MG63 (cell line): ENCODE measurements at places on chromosomes 16 and 17. TPM values are rescaled to one million over a fixed set of nuclear protein-coding genes. Genes with fewer than 3 reads are reported as not detected.
A peak's percentile ranks its signal among the peaks of the same experiment; 100 is the strongest.

DNA sequence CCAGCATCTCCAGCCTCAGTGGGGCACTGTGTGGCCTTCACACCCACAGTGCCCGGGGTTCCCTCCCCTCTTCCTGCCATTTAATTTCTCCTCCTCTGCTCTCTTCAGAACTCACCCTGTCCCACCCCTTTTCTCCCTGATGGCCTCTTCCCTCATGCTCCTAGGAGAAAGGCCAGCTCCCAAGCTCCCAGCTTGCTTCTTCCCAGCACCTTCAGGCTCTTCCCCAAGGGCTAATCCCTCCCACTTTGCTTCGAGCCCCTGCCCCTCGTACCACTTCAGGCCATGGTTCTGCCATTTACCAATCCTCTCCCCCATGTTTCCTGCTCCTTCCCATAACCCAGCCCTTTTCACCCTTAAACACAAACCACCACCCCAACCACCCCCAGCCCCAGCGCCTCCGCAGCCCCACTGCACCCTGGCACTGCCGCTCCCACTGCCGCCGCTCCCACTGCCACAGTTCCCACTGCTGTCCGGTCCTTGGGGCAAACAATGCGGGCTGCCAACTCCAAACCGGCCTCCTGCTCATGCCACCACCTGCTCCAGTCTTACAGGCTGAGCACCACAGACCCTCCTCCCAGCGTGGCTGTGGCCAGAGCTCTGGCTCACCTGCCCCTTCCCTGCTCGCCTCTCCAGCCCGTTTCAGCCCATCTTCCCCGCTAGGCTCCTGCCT is 28.6 kb downstream of the ADAM11 start:
- DNase-seq = no peak

DNA sequence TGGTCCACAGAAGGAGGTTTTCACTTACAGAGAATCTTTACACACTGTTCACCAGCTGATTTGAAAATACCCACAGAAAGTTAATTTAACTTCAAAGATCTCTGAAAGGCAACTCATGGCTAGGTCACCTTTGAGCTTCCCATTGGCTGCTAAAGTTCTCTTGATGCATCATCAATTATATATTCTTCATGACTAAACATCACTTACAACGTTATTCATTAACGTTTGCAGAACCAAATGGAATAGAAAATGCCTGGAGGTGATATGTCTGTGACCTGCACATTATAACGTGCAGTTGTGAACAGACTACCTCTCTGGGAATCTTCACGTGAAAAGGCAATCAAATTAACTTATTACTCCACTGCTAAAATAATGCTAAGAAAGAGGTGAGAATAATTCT is 238.5 kb downstream of the ZFHX3 start:
- no peak for DNase-seq

DNA sequence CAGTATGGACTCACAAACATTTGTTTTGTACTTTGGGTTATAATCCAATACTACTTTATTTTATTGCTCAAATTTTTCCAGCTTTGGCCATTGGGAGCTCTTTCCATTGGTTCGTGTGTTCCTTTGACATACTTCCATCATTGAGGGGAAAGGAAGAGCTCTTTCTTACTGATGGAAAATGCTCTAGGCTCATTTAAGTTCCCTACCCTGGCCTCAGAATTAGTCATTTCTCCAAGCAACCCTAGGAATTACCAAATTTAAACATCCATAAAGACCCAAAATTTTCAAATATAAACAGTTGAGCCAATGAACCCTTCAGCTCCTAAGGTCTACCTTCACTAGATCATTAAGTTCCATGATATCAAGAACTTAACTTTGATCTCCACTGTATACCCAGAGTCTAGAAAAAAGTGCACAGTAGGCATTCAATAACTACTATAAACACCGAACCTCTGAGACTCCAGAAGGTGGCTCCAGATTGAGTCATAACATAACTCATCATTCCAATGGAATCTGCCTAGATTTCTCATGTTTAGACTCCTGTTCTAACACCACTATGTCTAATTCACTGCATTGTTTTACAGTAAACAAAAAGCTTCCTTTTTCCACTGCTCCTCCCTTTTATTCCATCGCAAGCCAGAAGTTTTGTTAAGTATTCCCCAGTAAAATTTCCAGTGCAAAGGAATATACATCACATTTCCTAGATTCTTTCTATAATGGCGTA is 39.0 kb downstream of the SMURF2 start:
- DNase-seq = no peak

DNA sequence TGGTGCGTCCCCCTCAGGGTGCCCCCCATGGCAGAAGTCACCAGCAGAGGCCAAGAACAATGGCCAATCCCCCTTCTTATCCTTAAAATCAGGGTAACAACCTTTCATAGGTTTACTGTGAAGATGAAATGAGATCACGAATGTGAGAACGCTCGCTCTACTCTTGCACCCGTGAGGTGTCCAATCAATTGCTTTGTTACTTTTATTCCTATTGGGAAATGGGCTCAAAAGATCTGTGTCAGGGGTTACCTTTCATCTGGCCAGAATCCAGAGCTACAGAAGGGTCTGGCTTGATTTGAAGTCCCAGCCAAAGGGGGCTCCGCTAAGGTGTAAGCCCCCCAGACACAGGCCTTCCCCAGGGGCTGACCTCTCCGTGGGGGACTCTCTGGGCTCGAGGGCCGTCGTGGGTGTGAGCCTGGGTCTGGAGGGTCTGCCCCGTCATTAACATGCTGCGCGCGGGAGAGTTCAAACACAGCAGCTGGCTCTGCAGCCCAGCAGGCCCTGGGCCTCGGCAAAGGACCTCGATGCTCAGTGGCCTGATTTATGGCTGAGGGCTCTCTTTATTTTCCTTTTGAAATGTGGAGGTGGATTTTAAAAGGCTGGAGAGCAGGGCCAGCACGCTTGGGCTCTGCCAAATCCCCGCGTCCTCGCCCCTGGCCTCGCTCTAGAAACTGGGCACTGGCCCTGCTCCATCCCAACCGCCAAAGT is 10.4 kb downstream of the ABR start:
- DNase-seq = no peak

GRCh38 chr17:82665891-82666290 is 17.6 kb upstream of the WDR45B start:
- DNase-seq = no peak

DNA sequence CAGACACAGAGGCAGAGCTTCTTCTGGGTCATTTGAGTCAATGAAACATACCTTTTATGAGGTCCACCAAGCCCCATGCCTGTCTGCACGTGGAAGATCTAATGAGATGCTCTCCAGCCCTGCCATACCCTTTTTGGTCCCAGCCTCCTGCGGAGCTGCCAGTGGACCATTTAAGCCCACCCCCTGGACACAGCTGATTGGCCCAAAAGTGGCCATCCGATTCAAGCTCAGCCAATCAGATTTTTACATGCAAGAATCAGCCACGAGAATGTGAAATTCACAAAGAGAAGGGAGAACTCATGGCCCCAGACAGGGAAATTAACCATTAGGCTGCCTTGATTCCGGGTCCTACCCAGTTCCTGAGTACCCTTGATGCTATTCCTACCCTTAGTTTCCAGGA is 231.0 kb upstream of the EEF2KMT start:
- no peak for DNase-seq

DNA sequence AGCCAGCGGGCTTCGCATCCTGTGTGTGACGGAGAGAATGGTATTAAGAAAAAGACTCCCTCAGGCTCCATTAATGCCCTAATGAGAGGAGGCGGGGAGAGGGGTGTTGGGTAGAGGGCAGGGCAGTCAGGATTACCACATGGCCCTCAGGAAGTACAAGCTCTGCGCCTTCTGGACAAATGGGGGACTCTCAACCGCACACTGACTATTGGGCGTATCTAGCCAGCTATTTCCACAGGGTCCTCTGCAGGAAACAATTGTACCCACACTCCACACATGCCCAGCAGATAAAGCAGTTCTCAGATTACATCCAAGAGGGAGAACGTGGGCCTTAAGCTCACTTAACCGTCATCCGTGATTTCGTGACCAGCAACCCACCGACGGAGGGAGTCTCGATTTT is 14.7 kb downstream of the NXN start:
- DNase-seq = no peak

- DNase-seq = no peak
Observed at GRCh38 chr17:20096430-20096829, 87.3 kb downstream of the SPECC1 start.

DNA sequence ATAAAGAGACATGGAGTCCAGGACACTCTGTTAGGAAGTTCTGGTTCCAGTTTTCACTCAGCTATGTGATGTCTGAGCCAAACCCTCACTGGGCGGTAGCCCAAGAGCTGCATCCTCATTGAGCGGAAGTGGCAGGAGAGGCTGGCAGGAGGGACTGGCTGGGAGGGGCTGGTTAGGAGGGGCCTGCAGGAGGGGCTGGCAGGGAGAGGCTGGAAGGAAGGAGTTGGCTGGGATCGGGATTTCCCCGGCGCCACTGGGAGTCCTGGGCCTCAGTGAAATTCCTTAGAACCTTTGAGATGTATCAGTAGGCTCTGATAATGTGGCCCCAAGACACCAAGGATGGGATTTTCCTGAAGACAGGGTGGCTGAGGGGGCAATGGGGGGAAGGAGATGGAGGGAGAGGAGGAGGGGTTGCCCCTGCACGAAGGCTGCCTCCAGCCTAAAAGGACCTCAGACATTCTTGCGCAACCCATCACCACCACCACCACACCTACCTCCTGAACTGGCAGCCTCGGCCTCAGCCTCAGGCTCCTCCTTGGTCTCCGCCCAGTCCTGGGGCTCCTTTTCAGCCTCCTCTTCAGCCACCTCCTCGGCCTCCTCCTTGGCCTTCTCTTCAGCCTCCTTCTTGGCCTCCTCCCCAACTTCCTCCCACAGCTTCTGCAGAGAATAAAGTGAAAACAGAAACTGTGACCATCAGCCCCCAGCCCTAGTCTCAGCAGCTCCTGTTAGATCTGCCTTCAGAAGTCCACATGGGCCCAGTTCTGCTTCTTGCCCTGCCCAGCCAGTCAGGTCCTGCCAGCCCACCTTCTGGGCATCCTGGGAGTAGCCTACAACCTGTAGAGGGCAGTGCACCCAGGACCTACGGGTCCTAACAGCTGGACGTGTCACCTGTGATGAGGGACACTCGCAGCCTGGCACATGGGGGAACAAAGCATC is 31.7 kb downstream of the CNGB1 start:
- DNase-seq = peak; percentile 100

GRCh38 chr17:49764559-49765180 is 739 bp upstream of the FAM117A start:
- DNase-seq = no peak

DNA sequence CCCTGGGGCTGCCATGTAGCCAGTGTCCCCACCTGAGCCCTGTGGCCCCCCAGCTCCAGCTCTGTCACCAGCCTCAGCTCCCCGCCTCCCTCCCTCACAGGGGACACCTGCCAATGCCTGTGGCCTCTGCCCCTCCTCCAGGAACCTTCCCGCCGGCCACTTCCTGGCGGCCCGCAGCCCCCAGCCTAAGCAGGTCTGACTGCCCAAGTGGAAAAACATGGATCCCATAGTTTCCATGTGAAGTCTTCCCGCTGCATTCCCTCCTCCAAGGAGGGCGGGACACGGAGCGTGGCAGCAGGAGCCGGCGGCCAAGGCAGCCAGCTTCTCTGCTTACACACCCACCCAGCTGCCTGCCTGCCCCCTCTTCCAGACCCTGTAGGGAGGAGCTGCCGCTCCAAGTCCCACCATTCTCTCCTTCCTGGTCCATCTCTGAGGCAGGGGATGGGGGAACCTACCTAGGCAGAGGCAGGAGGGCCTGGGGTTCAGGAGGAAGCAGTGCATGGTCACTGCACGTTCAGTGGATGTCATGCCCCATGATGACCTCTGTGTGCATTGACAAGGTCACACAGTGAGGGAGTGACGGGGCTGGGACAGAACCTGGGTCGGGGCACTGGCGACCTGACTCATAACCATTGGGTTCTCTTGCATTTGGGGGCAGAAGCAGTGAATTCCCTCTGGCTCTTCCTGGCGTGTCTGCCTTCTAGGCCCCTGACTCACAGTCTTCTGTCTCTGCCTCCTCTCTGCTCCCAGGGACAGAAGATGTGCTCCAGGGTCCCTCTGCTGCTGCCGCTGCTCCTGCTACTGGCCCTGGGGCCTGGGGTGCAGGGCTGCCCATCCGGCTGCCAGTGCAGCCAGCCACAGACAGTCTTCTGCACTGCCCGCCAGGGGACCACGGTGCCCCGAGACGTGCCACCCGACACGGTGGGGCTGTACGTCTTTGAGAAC is 8.7 kb downstream of the VASN start:
- no peak for DNase-seq

DNA sequence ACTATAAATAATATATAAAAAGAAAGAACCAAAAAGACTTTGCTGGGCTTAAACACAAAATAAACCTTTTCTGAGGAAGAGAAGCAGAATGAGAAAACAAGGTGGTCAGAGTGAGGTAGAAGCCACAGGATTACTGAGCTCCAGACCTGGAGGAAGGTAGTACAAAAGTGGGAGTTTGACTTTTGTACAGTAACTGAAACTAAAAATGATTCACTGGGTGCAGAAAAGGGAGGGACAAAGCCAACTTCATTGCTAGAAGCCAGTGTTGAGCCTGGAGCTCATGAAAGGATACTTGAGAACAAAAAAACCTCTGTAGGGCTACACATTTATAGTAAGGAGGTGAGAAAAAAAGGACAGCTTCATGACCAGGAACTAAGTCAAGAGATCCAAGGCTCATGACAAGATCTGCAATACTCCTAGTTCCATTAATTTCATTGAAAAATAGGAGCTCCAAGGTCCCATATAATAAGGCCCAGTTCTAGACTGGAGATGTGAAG is 45.5 kb downstream of the PKD1L3 start:
- no peak for DNase-seq

DNA sequence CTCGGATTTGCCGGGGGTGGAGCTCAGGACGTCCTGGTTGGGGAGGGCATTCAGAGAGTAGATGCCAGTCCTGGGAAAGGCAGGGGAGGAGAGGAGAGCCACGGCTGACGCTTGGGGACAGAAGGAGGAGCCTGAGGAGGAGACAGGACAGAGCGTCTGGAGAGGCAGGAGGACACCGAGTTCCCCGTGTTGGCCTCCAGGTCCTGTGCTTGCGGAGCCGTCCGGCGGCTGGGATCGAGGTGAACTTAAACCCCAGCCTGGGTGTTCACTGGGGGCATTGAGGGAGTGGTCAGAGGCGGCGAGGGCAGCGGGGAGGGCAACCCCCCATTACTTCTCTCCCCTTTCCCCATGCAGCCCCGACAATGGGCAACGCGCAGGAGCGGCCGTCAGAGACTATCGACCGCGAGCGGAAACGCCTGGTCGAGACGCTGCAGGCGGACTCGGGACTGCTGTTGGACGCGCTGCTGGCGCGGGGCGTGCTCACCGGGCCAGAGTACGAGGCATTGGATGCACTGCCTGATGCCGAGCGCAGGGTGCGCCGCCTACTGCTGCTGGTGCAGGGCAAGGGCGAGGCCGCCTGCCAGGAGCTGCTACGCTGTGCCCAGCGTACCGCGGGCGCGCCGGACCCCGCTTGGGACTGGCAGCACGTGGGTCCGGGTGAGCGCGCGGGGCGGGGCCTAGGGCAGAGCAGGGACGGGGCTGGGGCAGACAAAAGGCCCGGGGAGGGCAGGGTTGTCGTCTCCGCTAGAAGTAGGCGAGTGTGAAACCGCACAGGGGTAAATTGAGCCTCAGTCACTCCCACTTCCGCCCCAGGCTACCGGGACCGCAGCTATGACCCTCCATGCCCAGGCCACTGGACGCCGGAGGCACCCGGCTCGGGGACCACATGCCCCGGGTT is 3.7 kb downstream of the NOL3 start:
- DNase-seq = peak; percentile 88

AKAP1 gene
- total RNA-seq = 3.4 and 7.0 TPM in 2 replicates

AIPL1 gene
- total RNA-seq = not detected in 2 replicates

TBL3 gene
- total RNA-seq = 75.4 and 134 TPM in 2 replicates

CDH5 gene
- total RNA-seq = 0.20 and 1.8 TPM in 2 replicates

DLX3 gene
- 2.5 and 5.3 TPM in 2 replicates for total RNA-seq

TBC1D28 gene
- total RNA-seq = not detected in 2 replicates

TM4SF5 gene
- not detected in 2 replicates for total RNA-seq

RARA gene
- total RNA-seq = 8.9 and 11.2 TPM in 2 replicates

CEP112 gene
- total RNA-seq = 0.59 and 6.3 TPM in 2 replicates

CLEC18C gene
- 0.16 TPM in 1 of 2 replicates, not detected in the other for total RNA-seq
